Colonic mucosa (tissue), 4 donors: ENCODE measurements at places on chromosomes 4 and X.
A peak's percentile ranks its signal among the peaks of the same experiment; 100 is the strongest.

GRCh38 chrX:15301924-15302323 lies 13.5 kb downstream of the ASB11 start:
- H3K27me3 ChIP-seq: no peaks in the 10 kb centered on the region
- DNase-seq: peak; percentile 24
- no peaks in the 10 kb centered on the region for H3K4me1 ChIP-seq
- no peak overlapping the region for H3K27ac ChIP-seq
- no peak overlapping the region for H3K4me3 ChIP-seq

DNA sequence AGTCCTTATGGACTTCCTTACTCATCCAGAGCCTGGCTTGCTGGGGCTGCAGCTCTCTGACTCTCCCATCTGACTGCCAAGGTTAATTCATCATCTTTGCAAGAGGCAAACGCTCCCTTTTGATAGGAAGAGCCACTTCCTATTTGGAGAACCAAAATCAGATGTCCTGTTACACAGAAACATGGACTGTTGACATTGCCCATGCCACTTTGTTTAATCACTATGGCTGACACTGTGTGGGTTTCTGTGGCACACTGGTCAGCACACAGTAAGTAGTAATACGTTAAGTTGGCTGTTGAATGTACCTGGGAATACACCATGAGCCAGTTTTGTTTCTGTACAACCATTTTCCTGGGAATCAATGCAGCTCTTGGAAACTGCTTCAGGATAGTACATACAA lies 45.1 kb upstream of the TMEM33 start:
- DNase-seq: no peak
- H3K27me3 ChIP-seq: no peaks in the 10 kb centered on the region
- H3K36me3 ChIP-seq: no peaks in the 10 kb centered on the region
- H3K27ac ChIP-seq: no peak overlapping the region
- H3K4me1 ChIP-seq: no peaks in the 10 kb centered on the region
- no peak overlapping the region for H3K4me3 ChIP-seq

DNA sequence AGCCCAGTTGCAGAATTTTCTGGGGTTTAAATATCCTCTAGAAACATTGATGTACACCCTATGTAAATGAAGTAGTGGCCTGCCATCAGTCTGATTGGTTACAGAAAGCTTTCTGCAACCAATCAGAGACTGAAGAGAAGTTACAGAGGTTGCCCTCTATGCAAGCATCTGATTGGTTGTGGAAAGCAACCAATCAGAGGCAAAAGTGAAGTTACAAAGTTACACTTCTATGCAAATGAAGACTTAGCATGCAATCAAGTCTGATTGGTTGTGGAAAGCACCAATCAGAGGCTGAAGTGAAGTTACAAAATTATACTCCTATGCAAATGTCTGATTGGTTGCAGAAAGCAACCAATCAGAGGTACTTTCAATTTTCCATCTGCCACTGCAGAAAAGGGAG lies 51.9 kb upstream of the USP9X start:
- H3K36me3 ChIP-seq: no peaks in the 10 kb centered on the region
- no peak overlapping the region for H3K27ac ChIP-seq
- no peak overlapping the region for H3K4me3 ChIP-seq
- no peak for DNase-seq
- no peaks in the 10 kb centered on the region for H3K27me3 ChIP-seq

DNA sequence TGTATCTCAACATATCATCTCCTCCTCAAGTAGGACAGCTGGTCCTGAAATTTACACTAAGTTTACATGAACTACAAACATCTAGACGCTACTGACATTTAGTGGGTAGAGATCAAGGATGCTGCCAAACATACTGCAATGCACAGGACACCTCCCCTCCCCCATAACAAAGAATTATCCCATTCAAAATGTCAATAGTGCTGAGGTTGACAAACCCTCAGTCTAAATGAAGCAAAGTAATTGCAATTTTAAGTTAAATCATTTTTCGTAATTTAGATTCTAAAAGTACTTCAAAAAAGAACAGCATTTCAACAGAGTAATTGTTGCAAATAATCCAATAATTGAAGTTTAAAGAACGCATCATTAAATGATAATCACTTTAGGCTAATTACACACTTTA lies 1.2 kb downstream of the PRMT9 start:
- no peaks in the 10 kb centered on the region for H3K36me3 ChIP-seq
- DNase-seq: no peak
